ENCODE measurements at places on chromosomes 2 and 18.

GRCh38 chr18:74204526-74205152 is 56.3 kb downstream of the TIMM21 start:
- no peak for DNase-seq

- no peak for DNase-seq
These were observed 226.0 kb upstream of the CTAGE1 start for GRCh38 chr18:22643731-22644130.

DNA sequence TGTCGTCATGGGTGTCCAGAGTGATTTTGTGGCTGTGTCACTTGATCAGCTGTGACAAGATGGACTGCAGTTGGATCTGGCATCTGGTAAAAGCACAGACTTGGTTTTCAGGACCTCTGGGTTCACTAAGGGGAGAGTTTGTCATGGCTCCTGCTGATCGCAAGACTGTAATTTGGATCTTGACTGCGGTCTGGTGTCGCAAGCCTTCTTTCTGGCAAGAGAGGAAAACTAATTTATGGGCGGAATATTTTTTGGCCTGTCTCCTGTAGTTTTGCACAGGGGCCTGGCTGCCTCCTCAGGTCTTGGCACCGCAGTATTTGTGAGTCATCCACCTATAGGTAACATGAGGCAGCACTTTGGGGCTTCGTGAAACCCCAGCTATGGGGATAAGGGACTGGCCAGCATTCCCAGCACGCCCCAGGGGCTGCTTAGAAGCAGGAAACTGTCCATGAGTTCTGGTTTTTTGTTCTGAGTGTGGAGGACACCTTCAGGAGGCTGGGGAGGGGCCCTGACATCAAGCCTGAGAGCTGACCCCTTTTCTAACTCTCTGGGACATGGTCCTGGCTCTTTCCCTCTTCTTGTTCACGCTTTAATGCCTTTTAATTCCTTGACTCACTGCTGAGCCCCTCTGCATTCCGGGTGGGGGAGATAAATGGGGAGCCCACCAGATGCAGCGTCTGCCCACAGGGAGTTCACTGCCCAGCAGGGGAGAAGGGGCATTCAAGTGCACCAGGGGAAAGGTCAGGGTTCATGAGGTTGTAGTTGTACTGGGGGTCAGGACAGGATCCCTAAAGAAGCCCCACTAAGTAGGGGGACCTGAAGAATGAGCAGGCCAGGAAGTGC is 12.2 kb downstream of the SH3BP4 start:
- DNase-seq = no peak

DNA sequence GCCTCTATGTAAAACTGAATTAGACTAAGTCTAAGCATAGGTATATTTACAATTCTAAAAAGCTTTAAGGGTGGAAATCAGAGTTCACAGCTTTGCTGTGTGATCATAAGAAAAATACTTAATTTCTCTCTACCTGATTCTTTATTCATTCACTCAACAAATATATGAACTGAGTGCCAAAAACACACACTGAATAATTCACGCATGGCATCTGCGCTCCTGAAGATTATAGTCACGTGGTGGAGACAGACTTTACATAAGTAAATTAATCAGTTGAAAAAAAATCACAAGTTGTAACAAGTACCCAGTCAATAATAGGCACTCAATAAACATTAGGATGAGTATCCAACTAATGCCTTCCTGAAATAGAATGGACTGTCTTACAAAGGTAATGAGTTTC is 351.6 kb downstream of the METTL4 start:
- no peak for DNase-seq

- no peak for DNase-seq
These were observed 68.0 kb downstream of the KLHL29 start for GRCh38 chr2:23452853-23453420.

GRCh38 chr2:688504-689076 is 11.4 kb upstream of the TMEM18 start:
- DNase-seq = no peak

Measured in GM12864 (cell line).